ENCODE measurements at places on chromosomes 6 and 20. TPM values are rescaled to one million over a fixed set of nuclear protein-coding genes. Genes with fewer than 3 reads are reported as not detected.

The SNRPB gene
- 136 TPM for total RNA-seq

The PSORS1C2 gene
- total RNA-seq: not detected

The TBXT gene
- total RNA-seq: not detected

The MEP1A gene
- total RNA-seq: not detected

The OR2H2 gene
- not detected for total RNA-seq

The HMGCLL1 gene
- not detected for total RNA-seq

The KCNK15 gene
- not detected for total RNA-seq

The HCRTR2 gene
- total RNA-seq: not detected

The TRIM40 gene
- 3.5 TPM for total RNA-seq

The C6orf58 gene
- not detected for total RNA-seq

The RPL10A gene
- total RNA-seq: 2,128 TPM

The SLC22A3 gene
- not detected for total RNA-seq

The DPM1 gene
- total RNA-seq: 25.9 TPM

The KCNB1 gene
- 0.21 TPM for total RNA-seq

The C20orf202 gene
- 0.22 TPM for total RNA-seq

The KIF25 gene
- not detected for total RNA-seq

The CDH22 gene
- total RNA-seq: not detected

The ZSCAN31 gene
- 0.86 TPM for total RNA-seq

The LGSN gene
- total RNA-seq: not detected

The CUTA gene
- total RNA-seq: 196 TPM

The CFAP206 gene
- total RNA-seq: not detected

The SPINT4 gene
- total RNA-seq: not detected

The RCAN2 gene
- total RNA-seq: not detected

The GINM1 gene
- 18.3 TPM for total RNA-seq

The RGS17 gene
- not detected for total RNA-seq

The ADGRF4 gene
- total RNA-seq: not detected

The CHRNA4 gene
- total RNA-seq: not detected

The DPPA5 gene
- total RNA-seq: not detected

The ULBP2 gene
- total RNA-seq: 3.7 TPM

The KHDC1L gene
- total RNA-seq: not detected

The NKX2-4 gene
- total RNA-seq: not detected

The TRIM31 gene
- not detected for total RNA-seq

The PACRG gene
- total RNA-seq: 2.0 TPM

The SAPCD1 gene
- 4.2 TPM for total RNA-seq

The GSTA3 gene
- total RNA-seq: not detected

The NOTCH4 gene
- total RNA-seq: 1.0 TPM

The SLC17A1 gene
- 0.52 TPM for total RNA-seq

The BEND3 gene
- total RNA-seq: 1.7 TPM

The FYN gene
- total RNA-seq: 455 TPM

The NOX3 gene
- total RNA-seq: not detected

The MYBL2 gene
- total RNA-seq: 0.44 TPM

The DSP gene
- total RNA-seq: not detected

The SALL4 gene
- 0.32 TPM for total RNA-seq

The TNNC2 gene
- total RNA-seq: 5.5 TPM

The SEMG1 gene
- total RNA-seq: not detected

The DEFB132 gene
- not detected for total RNA-seq

Measured in T-helper 17 cell (primary cell).